ENCODE measurements at places on chromosomes 4 and X.

DNA sequence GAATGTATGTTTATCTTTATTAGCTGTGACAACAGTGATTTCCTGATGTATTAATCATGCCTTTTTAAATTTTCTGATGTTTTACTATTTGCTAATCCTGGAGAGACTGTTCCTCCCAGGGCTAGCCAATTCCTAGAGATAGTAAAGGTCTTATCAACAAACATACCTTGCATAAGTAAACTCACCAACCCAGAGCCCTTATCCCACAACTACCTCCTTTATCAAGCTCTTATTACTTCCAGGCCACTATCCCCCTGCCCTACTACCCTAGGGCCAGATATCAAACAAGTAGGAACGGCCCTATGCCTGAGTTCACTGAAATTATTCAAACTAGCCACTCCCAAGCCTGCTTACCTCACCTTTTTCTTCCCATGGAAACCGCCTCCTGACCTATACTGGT is 58.2 kb upstream of the NPNT start:
- DNase-seq, result no peak

DNA sequence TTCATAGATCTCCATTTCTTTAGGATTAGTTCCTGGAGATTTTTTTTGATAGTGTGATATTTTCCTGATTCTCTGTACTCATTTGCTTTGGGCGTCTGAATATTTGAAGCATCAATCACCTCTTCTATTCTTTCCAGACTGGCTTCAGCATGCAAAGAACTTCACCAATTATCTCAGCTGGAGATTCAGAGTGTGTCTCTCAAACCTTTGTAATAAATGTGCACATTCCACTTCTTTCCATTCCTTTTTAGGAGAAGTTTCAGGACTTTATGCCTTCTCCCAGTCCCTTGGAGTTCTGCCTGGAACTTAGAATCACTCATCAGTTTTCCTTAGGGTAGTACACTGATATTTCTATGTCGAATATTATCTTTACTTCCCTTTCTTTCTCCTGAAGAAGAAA is 334.8 kb downstream of the TEX13C start:
- no peak for DNase-seq

GRCh38 chr4:85370400-85371032 is 104.4 kb upstream of the ARHGAP24 start:
- DNase-seq, result no peak

DNA sequence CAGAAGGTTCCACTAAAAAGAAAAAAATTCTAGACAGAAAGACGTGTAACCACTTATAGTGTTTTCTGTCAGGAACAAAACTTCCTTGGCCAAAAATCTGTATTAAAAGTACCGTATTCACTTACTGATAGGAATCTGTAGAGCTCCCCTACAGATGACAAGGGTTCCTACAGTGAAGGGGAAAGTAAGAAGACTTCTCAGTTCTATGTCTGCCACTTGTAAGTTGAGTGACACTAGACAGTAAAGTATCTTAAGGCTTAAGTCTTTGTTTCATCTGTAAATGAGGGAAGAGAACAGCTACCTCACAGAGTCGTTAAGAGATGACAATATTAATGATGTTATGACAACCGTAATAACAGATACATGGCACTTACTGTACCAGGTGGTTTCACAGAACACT is 3.3 kb downstream of the COQ2 start:
- no peak for DNase-seq

DNA sequence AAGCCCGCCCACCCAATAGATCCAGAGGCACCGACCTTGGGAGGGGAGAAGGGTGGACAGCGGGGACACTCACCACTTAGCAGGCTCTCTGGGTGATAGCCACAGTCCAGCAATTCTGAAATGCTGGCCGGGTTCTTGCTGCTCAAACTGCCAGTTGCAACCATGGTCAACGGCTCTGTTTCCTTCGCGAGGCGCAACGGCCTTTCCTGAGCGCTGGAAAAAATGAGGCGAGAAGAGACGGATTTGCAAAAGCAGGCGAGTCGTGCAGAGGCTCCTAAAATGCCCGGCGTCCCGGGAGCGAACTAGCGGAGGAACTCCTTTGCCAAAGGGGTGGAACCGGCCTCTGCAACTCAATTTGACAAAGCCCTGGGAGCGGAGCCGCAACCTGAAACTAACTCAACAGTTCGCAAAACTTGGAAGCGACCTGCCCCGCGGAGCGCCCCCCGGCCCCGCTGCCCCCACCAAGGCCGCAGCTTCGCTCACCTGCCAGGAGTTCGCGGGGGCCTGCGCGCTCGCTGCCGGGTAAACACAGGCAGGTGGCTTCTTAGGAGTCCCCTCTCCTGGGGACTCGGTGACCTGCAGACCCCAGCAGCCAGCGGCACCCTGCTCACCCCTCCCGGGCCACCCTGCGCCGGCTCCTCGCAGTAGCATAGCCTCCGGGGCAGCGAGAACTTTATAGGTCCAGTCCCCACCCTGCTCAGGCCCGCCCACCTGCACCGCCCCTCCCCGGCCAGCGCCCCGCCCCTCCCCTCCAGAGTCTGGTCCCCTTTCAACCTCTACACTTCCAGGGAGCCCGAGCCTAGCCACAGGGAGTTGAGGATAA is at the start of gene DDIT4L:
Gene DDIT4L, minus strand, starts transcription at position 649 of the 823 bp plus-strand sequence. Its CDS starts 485 bp downstream, at position 164.
- no peak for DNase-seq

GRCh38 chrX:119359618-119360382 is 39.3 kb upstream of the SLC25A43 start:
- no peak for DNase-seq

GRCh38 chrX:38287674-38288073 is 39.6 kb downstream of the RPGR start:
- DNase-seq, result no peak

DNA sequence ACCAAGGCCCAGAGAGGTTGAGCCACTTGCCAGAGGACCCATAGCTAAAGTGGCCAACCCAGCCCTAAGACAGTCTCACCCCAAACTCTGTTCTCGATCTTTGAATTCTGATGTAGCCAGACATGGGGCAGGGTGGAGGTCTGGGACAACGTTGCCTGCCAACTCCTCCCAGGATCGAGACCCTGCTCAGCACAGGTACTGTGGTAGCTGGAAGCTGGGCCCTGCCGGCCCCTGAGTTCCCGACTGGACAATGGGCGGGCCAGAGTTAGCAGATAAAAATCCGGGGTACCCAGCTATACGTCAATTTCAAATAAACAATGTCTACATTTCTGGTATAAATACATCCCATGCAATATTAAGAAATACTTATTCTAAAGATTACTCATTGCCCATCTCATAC is 35.3 kb downstream of the ADRA2C start:
- DNase-seq, result no peak

DNA sequence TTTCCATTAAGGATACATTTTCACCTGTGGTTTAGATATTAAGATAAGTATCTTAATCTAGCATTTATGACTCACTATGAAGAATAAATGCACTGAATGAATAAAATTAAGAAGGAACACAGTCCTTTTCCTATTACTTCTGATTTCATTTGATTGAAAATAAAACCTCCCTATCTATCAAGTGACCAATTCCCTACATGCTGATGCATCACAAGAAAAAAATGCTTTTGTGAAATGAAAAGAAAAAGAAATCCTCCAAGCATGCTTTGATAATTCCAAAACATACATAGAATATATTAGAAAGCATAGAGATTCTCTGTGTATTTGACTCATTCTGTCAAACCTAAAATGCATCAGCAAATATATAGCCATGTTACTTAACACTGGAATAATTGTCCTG is 37.1 kb downstream of the PCDH10 start:
- no peak for DNase-seq

DNA sequence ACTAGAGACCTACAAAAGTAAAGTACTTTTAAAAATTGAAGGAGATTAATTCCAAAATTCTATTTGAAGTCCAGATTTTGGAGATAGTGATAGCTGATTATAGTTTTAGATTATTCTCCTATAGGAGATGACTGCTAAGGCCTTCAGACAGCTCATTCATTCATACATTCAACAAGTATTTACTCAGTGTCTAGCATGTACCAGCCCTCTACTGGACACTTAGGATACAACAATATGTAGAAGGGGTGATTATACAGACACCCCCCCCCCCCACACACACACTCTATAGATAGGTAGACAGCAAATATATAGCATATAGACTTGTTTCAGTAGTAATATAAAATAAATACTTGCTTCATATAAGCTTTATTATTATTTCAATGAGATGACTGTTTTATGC is 60.4 kb upstream of the TAF9B start:
- no peak for DNase-seq

DNA sequence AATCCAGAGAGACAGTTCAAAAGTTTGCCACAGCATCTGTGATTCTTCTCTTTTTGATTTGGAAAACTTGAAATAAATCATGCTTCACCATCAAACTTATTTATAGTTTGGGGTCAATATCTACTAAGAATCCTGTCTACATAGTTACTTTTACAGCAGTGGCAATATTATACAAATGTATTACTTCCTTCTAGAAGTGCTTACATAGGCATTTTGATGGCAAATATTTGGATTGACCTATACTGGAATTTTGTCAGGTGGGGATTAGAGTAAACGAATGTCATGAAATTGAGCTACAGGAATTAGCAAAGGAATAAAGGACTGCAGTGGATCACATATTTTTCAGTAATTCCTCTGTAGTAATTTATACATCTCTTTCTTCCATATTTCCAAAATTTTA is 1885.5 kb upstream of the ADGRL3 start:
- DNase-seq, result no peak

DNA sequence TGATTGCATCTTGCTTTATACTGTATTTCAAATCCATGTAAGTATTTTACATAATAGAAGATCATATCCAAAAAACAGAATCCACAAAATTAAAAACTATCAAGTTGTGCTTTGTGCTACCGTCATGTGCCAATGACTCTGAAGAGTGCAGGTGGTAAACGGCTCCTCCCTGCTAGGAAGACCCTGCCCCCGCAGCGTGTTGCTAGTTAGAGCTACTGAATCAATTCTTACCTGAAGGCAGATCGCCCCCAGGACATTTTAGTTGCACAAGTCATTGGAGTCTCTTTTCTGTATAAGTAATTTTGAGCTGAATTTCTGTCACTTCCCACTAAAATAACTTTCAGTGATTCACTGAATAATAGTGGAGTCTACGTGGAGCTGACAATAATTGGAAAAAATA is 599.5 kb upstream of the ZFP42 start:
- no peak for DNase-seq

GRCh38 chr4:177717407-177717806 is 275.2 kb upstream of the AGA start:
- DNase-seq, result no peak

DNA sequence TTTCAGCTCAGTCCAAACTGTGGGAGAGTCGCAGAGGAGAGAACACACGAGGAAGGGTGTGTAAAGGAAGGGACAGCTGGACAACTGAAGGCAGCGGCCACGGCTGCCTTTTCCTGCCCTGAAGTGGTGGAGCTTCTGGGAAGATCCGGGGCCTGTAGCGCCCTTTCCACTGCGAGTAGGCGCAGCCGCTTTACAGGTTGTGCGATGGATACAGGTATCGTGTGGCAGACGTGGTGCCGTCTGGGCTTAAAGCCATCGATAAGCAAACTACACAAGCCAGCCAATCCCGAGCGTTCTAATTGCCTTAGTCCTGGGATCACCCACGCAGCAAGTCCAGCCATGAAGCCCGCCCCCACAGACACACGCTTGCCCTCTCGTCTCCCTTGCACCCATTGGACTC is 15.4 kb downstream of the NKX6-1 start:
- no peak for DNase-seq

DNA sequence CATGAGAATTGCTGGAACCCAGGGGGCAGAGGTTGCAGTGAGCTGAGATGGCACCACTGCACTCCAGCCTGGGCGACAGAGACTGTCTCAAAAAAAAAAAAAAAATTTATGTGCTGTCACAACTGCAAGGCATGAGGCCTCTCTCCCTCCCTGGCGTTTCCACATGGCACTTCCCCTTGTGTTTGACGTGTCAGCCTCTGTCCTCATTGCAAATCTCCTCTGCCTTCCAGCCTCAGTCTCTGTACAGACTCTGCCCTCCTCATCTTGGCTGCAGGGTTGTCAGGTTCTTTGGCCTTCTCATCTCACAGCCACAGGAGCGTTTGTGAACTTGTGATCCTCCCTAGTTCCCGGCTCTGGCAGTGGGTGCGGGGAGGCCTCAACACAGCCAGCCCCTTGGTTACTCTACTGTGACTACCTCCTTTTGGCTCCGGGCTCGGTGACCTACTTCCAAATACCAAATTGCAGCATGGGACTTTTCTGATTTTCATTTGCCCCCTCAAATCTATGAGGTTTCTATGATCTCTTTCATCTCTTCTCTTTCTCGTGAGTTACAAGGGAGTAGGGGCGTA is 250.0 kb downstream of the CBR4 start:
- no peak for DNase-seq

DNA sequence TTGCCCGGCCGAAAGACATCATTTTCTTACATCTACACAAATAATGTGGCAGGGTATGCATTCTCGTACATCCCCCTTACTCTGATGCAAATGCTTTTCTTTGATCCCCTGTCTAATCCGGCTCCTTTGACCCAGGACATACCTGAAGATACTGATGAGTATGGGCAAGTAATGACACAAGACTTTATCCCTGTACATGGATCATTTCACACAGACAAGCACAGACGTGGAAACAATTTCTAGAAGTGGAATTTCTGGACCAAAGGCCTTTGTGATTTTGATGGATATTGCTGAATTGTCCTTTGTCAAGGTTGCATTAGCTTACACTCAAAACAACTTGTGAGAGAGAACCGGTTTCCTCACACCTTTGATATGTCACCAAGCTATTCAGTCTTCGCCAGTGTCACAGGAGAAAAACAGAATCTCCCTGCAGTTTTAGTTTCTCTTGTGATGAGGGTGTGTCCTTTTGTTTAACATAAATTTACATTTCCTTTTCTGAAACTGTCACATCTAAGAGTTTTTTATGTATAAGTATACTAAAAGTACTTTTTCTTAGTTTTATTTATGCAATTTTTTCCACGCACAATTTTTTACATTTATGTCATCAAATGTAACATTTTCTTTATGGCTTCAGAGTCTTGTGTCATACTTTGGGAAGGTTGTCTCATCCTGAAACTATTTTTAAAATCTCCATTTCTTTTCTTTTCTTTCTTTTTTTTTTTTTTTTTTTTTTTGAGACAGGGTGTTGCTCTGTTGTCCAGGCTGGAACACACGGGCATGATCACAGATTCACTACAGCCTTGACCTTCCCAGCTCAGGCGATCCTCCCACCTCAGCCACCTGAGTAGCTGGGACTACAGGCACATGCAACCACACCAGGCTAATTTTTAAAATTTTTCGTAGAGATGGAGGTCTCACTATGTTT is 25.2 kb downstream of the RWDD4 start:
- no peak for DNase-seq

GRCh38 chr4:145703850-145704497 is 24.0 kb downstream of the C4orf51 start:
- DNase-seq, result no peak

Data from D721Med (cell line).